NCI-H524 (cell line): ENCODE measurements at places on chromosomes 2 and 18.

- no peak for DNase-seq
Observed at GRCh38 chr2:146633159-146633558, 1211.7 kb upstream of the ACVR2A start.

DNA sequence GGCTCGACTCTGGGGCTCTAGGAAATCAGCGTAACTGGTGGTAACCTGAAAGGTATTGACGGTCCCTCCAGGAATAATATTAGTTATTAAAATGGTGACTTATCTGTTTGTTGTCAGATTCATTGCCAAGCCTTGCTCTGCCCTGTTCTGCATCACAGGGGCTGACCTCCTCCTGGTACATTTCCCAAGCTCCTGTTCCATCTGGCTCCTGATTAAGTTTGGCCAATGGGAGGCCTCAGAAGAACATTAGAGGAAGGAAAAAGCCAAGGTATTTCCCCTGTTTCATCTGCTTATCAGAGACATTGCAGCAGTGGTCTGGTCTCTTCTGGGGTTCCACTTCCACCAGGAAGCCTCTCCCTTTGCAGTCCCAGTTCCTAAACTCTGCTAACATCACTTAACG is 527.0 kb downstream of the TNS1 start:
- DNase-seq = peak; percentile 6

GRCh38 chr2:111196435-111196834 is 75.7 kb downstream of the BCL2L11 start:
- no peak for DNase-seq

- DNase-seq = no peak
Observed at GRCh38 chr2:4066217-4066616, 362.8 kb downstream of the DCDC2C start.

DNA sequence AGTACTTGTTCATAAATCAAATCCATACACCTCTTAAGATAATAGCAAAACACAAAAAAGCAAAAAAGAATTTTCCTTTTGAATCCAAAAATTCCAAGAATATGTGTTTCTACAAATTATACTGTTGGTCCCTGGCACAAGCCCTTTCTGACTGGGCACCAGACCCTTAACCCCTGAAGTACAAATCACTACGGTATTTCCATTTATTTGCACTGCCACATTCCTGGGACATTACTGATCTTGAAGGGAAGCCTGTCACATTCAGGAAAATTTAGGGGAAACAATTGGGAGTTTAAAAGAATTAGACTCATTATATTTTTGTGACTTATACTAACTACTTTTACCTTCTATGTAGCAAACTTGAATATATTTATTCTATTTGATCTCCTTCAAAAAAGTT is 98.8 kb downstream of the ZNF521 start:
- no peak for DNase-seq

DNA sequence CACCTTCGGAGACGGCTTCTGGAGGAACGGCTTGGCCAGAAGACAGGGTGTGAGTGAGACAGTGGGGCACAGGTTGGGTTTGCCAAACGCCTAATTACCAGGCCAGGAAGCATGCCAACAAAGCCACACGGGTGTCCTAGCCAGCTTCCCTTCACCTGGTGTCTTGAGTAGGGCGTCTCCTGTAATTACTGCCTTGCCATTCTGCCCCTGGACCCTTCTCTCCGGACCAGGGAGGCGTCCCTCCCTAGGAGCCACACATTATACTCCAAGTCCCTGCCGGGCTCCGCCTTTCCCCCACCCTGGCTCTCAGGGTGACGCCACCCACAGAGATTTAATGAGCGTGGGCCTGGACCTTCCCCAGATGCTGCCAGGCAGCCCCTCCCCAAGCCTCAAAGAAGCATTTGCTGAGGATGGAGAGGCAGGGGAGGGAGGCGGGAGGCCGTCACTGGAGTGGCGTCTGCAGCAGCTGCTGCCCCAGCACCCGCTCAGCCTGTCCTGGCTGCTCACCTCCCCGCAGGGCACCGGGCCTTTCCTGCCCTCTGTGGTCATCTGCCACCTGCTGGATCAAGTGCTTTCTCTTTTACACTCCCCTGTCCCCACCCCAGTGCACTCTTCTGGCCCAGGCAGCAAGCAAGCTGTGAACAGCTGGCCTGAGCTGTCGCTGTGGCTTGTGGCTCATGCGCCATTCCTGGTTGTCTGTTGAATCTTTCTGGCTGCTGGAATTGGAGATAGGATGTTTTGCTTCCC is 20.7 kb downstream of the FOSL2 start:
- DNase-seq = peak; percentile 93

DNA sequence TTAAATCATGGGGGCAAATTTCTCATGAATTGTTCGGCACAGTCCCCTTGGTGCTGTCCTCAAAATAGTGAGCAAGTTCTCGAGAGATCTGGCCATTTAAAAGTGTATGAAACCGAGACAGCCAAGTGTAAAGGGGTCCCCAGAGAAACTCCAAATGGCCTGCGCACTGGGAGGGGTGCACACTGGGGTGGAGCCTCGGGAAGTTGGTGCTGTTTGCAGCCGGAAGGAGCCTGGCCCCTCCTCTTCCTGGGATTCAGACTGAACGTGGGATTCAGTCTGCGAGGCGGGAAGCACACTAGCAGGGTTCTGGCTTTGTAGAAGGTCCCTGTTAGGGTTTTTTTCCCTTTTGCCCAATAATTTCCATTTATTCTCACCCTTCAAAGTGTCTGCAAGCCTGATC is 48.8 kb downstream of the RABL2A start:
- DNase-seq = no peak

- no peak for DNase-seq
Observed at GRCh38 chr2:1995987-1996386, 251.7 kb upstream of the PXDN start.
